ENCODE measurements at places on chromosomes 5 and 9. TPM values are rescaled to one million over a fixed set of nuclear protein-coding genes. Genes with fewer than 3 reads are reported as not detected.

The FRRS1L gene
- total RNA-seq: not detected

The SPINK13 gene
- total RNA-seq: not detected

The SLC28A3 gene
- total RNA-seq: 1.9 TPM

The ANKRD34B gene
- not detected for total RNA-seq

The SPATA31E1 gene
- not detected for total RNA-seq

The TGFBI gene
- 483 TPM for total RNA-seq

The LCN15 gene
- total RNA-seq: not detected

The SLC36A2 gene
- total RNA-seq: not detected

The GIN1 gene
- total RNA-seq: 2.9 TPM

The CYLC2 gene
- not detected for total RNA-seq

The SGCD gene
- total RNA-seq: 10.6 TPM

The GABRA6 gene
- total RNA-seq: not detected

The ABO gene
- not detected for total RNA-seq

The PCDHAC2 gene
- not detected for total RNA-seq

The LPAR1 gene
- total RNA-seq: 260 TPM

The FIBCD1 gene
- 1.1 TPM for total RNA-seq

The STXBP1 gene
- total RNA-seq: 18.9 TPM

The CAMK2A gene
- 0.18 TPM for total RNA-seq

The CCDC171 gene
- total RNA-seq: 2.5 TPM

The NIM1K gene
- 0.56 TPM for total RNA-seq

The CDH12 gene
- not detected for total RNA-seq

The SV2C gene
- not detected for total RNA-seq

The TAF11L10 gene
- total RNA-seq: not detected

The SNCAIP gene
- total RNA-seq: 22.5 TPM

The NR2F1-AS1 gene
- 12.5 TPM for total RNA-seq

The NR2F1 gene
- total RNA-seq: 19.0 TPM

The ADAM19 gene
- total RNA-seq: 38.3 TPM

The PDLIM4 gene
- total RNA-seq: 97.5 TPM

The SETX gene
- 67.8 TPM for total RNA-seq

The ACOT12 gene
- total RNA-seq: not detected

The NTRK2 gene
- under 0.01 TPM for total RNA-seq

The ANKRD20A1 gene
- total RNA-seq: 0.18 TPM

The STK10 gene
- 16.4 TPM for total RNA-seq

The MATR3 gene
- 367 TPM for total RNA-seq

The CCNJL gene
- 2.0 TPM for total RNA-seq

The WNK2 gene
- total RNA-seq: not detected

The CTNND2 gene
- not detected for total RNA-seq

The HTR4 gene
- total RNA-seq: not detected

The HAPLN1 gene
- total RNA-seq: 0.56 TPM

The WDR36 gene
- 87.8 TPM for total RNA-seq

The PCDHB9 gene
- total RNA-seq: 0.18 TPM

The TOR4A gene
- 9.7 TPM for total RNA-seq

The IFNB1 gene
- total RNA-seq: not detected

The PLGRKT gene
- 13.6 TPM for total RNA-seq

The IRX1 gene
- not detected for total RNA-seq

The SMIM33 gene
- total RNA-seq: not detected

The SDHA gene
- total RNA-seq: 105 TPM

The BTNL8 gene
- total RNA-seq: not detected

The GLE1 gene
- 39.4 TPM for total RNA-seq

The FANCC gene
- total RNA-seq: 6.4 TPM

The TMEFF1 gene
- total RNA-seq: 0.90 TPM

The SPRY4 gene
- 10.3 TPM for total RNA-seq

All from IMR-90 (cell line).